ENCODE measurements at places on chromosomes 11 and 22.
A peak's percentile ranks its signal among the peaks of the same experiment; 100 is the strongest.

GRCh38 chr11:17775507-17776211 lies 41.1 kb downstream of the KCNC1 start:
- DNase-seq = no peak

- no peak for DNase-seq
These were observed 2.9 kb upstream of the KIRREL3 start for GRCh38 chr11:127003260-127003981.

DNA sequence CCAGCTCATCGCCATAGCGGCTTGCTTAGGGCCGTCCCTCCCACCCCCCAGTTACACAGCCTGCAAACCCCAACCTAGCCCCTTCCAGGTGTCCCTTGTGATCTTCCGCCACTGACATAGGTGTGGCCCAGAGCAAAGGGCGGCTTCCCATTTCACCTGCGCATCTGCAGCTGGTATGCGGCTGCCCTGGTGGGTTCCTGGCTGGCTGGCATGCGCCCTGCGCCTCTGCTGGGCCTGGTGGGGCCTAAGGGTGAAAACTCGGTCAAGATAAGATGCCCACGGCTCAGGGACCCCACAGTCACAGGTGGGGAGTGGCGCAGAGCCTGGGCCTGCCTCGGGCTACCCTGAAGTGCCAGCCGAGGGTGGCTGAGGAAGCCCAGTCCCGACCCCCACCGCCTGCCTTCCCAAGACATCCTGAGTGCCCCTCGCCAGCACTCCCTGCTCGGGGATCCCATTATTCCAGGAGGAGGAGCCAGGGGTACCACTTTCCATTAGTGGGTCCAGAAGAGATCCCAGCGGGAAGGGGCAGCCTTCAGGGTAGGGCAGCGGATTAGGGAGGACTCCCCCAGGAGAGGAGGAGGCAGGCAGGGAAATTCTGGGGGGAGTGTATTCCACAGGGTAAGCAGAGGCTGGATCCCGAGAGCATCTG lies 36.9 kb upstream of the KCNQ1OT1 start:
- no peak for DNase-seq

DNA sequence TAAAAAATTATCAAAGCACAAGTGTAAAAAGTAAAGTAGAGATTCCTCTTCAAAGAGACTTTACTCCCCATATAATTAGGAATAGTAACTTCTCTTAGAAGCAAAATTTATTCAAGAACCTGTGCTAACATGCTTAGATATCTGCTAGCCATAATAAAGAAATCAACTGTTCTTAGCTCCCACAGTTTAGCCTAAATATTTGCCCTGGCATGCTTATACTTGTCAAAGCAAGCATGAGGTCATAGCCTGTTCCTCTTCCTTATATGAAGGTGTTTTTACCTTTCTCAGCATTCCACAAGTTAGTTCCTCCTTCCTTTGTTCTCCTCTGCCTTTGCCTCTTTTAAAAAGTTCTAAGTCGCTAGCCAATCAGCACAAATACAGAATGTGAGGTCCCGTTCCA lies 30.3 kb downstream of the RIC3 start:
- no peak for DNase-seq

GRCh38 chr11:75204685-75205563 lies 35.6 kb upstream of the TPBGL start:
- DNase-seq = peak; percentile 66

All from activated T-helper 1 cell treated with Interleukin-2 at 50 U/mL for 16 hours (primary cell).